Activated CD8-positive, alpha-beta memory T cell treated with anti-CD3 and anti-CD28 coated beads for 1 hour (primary cell): ENCODE measurements at places on chromosomes 5 and 9.

DNA sequence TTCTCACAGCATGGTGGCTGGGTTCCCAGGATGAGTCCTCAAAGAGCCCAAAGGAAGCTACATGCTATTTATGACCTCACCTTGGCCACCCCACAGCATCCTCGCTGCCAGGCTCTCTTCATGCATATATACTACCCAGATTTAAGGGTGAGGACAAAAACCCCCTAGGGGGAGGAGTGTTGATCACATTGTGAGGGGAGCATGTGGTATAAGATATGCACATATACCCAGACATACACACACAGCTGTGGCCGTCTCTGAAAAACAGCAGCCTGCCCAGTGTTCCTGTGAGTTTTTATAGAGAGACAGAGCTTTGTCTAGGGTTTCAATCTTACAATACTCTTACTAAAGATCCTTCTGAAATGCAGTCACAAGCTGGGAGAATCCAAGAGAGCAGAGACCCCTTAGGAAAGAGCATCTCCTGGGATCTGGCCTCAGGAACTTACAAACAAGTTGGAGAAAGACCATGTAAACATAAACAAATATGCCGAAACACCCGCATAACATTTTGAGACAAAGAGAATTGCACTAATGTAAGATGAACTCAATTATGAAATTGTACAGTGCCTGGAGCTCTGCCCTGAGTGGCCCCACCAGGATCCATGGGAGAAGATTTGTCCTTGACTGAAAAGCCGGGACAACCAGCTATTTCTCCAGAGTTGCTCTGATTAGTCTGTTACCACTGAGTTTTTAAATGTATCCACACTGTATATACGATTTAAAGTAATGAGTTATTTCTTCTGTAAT lies 146.4 kb downstream of the GADD45G start:
- DNase-seq = no peak

- no peak for DNase-seq
These were observed 31.2 kb upstream of the LRRC14B start for GRCh38 chr5:160173-160510.

DNA sequence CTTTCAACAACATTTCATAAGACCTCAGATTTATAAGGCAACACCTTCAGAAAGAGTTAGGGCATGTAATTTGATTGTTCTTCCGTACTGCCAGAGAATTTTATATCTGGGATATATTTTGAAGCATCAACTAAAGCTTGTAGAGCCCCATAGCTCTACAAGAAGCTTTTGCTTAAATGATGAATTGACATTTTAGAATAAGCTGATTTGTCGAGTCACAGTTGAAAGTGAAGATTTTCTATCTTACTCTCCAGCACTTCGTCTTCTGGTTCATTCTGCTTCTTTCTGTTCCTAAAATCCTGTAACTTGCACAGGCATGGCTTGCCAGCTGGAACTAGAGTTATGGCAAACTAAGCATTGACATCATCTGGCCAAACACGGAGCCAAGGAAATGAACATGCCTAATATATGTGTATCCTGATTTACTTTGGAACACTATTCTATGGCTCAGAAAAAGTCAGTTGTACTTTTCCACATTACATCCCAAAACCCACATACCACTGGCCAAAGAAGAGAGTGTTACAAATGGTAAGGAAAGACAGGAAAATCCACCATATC lies 68.6 kb upstream of the MAST4 start:
- no peak for DNase-seq

GRCh38 chr9:82732928-82733327 lies 330.0 kb downstream of the RASEF start:
- DNase-seq = no peak

DNA sequence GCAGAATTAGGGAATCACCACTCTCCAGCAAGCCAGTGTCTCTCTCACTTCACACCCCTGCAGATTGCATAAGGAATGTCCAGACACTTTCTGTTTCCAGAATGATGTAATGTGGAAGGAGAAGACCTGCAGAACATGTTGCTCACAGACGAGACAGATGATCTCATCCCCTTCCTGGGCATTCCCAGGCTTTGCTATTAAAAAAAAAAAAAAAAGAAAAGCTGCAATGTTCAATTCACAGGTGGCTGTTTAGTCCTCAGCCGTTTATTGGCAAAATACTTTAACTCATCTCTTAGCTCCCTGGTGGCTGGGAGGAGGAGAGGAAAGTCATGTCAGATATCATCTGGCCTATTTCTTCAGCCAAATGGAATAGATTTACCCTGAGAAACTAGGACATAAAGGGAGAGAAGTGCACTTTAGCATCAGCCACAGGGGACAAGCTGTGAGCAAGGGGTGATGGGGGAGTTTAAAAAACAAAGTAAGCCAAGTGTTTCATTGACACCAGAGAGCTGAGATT lies 95.9 kb upstream of the TNC start:
- no peak for DNase-seq

DNA sequence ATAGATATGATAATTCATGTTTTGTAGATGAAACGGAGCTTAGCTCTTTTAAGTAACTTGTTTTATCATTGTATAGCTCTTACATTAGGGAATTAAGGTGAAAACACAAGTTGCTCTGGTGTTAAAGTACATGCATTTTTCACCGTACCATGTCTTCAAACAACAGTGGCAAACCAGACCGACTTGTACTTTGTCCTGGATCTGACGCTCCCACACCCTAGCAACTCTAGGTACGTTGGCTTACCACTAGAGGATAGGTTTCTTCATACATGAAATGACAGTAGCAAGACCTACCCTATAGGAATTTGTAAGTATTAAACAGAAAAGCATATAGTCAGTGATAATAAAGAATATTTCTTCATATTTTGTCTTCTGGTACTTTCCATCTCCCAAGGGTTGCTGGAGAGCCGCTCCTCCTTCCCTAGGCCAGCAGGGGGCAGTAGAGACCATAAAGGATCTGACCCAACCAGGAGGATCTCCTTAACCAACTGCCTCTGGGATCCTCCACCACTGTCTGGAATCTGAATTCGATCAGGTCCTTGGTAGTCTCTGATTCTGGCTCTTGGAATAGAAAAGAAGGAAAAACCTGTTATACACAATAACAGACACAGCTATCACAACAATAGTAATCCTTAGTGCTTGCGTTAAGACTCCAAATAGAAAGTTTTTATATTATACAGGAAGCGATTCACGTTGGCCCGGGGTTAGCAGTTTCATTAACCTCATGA lies 136.7 kb downstream of the CAVIN4 start:
- DNase-seq = no peak

GRCh38 chr9:4615251-4615650 lies 46.8 kb upstream of the PLPP6 start:
- DNase-seq = no peak

- DNase-seq = no peak
These were observed 57.7 kb upstream of the MEF2C start for GRCh38 chr5:88940713-88941112.

DNA sequence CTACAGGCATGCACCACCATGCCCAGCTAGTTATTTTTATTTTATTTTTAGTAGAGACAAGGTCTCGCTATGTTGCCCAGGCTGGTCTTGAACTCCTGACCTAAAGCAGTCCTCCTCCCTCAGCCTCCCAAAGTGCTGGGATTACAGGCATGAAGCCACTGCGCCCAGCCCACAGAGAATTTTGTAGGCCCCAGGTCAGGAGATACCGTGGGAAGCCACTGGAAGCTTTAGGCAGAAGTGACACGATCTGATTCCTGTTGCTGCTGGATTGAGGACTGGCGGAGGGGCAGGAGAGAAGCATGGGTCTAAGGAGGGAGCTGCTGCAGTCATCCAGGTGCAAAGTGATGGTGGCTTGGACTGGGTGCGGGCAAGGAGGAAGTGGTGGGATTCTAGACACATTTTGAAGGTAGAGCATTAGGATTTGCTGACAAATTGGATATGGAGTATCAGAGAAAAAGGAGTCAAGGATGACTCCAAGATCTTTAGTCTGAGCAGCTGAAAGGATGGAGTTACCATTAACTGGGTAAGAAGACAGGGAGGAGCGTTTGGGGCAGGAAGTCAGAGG lies 20.7 kb downstream of the TCF7 start:
- DNase-seq = no peak

GRCh38 chr5:126274076-126274762 lies 149.0 kb upstream of the GRAMD2B start:
- no peak for DNase-seq
